Stimulated activated CD4-positive, alpha-beta T cell treated with anti-CD3 and anti-CD28 coated beads, Interleukin-15, amount 100 ng/mL, for 48 hours (primary cell): ENCODE measurements at places on chromosomes 12 and 14.

- no peak for DNase-seq
These were observed 7.2 kb downstream of the MVK start for GRCh38 chr12:109580684-109581333.

GRCh38 chr12:109291117-109291516 is 18.0 kb downstream of the FOXN4 start:
- DNase-seq: no peak

DNA sequence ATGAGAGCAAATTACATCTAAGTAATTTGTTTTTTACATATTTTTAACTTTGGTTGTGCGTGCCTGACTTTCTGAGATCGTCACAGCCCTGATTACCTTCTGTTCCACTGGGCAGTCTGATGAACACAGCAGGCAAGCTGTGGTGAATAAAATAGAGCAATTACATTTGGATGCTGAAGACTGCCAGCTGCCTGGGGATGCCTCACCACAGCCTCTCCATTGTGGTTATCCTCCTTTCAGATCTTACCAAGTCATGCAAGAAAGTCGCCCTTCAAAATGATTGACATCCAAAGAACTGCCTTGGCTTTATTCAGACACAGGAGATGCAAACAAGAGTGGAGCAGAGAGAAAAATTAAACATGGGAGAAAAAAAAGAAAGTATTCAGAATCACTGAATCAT is 456.6 kb upstream of the TMPO start:
- no peak for DNase-seq

DNA sequence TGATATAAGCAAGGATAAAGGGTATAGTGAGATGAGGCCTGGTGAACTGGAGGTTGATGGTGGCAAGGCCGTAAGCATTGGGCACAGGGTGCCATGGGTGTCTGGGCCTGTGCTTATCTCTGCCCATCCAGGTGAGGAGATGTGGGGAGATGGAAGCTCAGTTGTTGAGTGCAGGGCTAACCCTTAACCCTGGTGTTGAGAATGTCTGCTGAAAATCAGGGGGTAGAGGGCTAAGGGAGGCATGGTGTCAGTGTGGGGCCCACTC is 86.1 kb downstream of the SYNE2 start:
- no peak for DNase-seq

DNA sequence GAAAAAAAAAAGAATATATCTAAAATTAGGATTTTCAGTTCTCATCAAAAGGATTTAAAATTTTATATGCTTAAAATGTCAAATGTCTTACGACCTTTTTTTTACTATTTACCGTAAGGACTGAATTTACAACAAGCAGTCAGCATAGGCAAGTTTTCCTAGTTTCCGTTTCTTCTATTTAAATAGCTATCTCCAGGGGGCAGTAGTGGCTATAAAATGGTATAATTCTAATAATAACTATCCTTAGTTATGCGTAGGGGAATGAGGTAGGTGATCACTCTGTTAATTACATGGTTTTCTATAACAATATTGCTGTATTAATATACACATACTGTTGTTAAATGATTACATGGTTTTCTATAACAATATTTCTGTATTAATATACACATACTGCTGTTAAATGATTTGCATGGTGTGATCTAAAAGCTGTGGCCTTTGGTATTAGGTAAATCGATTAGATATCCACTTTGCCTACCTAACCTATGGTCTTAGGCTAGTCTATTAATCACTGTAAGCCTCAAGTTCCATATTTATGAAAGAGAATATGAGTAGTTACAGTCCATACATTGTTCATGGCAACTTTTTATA is 217.7 kb upstream of the PDZRN4 start:
- no peak for DNase-seq
